ENCODE measurements at places on chromosomes 6 and 20.

- no peak for ATAC-seq
Measured at GRCh38 chr20:17655865-17656479, 26.1 kb downstream of the RRBP1 start.

DNA sequence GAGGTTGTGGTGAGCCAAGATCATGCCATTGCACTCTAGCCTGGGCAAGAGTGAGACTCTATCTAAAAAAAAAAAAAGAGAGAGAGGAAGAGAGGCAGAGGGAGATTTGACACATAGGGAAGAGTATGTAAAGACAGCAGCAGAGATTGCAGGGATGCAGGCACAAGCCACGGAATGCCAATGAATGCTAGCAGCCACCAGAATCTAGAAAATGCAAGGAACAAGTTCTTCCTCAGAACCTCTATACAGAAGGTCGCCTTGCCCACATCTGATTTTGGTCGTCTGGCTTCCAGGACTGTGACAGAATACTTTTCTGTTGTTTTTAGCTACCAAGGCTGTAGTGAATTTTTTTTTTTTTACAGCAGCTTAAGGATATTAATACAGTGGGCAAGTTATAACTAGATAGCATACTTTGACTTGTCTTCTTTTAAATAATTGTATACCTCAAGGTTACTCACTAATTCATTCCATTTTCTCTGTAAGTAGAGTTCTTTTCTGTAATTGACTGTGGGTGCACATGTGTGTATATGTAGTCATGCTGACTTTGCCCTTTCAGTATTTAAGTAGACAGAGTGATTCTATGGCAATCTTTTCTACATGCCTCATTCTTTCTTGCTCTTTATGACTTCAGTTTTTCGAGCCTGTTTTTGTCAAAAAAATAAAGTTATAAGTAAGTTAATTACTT lies 402.2 kb downstream of the GJA1 start:
- ATAC-seq, result peak; percentile 75

DNA sequence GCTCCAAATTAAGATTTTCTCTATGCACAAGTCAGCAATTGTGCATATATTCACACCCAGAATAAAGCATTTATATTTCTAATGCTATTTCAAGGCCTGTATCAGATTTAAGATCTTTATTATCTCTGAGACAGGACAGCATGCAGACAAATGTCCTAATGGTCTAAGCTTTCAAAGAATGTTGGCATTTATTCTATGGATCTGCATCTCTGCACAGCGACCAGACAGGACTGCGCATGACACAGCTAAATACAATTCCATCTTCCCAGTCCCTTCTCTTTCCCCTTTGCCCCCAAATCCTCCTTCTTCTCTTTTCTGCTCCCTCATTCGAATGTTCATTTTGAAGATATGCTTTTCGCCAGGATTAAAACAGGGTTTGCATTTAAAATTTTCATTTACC lies 478.5 kb downstream of the PKHD1 start:
- ATAC-seq, result no peak

DNA sequence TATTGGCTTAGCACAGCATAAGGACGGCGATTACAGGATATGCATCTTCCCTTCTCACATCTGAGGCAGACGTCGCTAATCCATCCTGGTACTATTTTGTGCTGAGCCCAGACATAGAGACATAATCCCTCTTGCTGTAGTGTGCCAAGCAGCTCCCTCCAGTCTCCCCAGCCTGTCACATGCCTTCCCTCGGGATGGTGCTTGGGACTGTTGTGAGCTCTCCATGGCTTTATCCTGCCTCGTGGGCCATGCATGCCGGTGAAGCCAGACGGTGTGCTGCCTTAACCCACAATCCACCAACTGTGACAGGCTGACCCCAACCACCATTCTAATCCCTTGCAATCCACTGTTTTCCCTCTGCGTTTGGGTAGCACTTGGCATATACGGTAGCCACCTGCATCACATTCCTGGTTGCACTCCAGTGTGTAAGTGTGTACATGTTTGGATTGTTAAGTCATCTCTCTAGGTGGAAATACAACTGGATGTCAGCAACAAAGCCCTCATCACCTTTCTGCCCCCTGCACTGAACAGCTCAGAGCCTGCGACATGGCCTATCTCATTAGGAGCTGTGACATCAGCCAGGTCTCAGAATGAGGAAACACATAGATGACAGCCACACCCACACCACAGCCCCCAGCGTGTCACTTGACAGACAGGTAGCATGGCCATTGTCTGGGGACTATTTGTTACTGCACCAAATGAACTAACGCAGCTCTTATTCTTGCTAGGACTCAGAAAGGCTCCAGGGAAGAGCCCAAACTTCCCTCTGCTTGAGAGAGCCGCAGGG lies 374.8 kb upstream of the CDH4 start:
- ATAC-seq, result no peak

DNA sequence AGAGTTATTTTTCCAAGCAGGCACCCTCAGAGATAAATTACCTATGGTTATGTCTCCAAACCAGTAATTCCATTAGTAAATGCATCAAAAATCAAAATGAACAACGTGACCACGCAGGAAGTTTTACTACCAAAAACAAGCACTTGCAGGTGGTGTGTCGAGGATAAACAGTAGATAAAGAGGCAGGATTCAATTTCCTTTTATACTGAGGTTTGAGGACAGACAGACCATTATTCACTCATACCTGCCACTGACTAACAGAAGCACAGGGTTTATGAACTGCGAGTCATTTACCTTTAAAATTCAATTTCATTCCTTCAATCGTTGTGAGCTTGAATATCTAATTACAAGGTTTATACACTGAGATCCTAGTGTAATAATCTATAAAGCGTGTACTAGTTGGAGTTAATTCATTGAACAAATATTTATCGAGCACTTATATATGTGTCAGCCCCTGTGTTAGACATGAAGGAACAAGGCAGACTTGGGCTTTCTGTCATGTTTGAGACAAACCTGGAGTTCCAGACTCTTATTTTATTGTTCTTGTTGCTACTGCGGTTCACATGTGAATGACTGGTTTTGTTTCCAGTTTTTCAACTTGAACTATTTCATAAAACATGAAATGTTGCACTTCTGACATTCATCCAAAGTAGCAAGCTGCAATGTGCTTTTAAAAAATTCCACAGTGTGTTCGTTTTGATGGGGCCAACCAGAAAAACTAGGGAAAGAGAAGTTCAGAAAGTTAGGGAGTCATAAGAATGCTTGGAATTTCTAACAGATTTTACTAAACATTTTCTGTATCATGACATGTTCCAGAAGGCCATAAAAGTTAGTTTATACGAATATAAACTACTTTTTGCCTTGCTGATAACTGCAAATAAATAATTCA lies 205.6 kb downstream of the UST start:
- peak; percentile 52 for ATAC-seq

- no peak for ATAC-seq
Measured at GRCh38 chr6:152661776-152662175, 24.6 kb upstream of the SYNE1 start.

- ATAC-seq, result no peak
Measured at GRCh38 chr6:118788702-118789101, 105.2 kb upstream of the ASF1A start.

DNA sequence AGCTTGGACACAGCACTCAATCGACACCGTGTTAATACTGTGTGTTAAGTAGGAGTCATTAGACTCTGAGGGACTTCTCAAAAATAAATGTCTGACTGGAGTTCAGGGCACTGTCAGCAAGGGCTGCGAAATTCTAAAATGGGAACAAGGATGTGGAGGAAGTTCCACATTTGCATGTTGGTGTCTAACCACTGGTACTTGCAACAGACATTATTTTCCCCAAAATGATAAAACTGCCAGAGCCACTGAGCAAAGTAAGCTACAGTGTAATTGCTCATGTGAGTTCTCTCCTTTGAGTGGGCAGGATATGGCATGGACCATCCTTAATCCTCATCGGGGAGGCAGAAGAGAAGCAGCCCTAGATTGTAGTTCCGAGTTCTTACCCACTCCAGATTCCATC lies 215.9 kb downstream of the SLC24A3 start:
- ATAC-seq, result no peak

- ATAC-seq, result no peak
Measured at GRCh38 chr20:36152261-36152660, 2.3 kb upstream of the EPB41L1 start.

DNA sequence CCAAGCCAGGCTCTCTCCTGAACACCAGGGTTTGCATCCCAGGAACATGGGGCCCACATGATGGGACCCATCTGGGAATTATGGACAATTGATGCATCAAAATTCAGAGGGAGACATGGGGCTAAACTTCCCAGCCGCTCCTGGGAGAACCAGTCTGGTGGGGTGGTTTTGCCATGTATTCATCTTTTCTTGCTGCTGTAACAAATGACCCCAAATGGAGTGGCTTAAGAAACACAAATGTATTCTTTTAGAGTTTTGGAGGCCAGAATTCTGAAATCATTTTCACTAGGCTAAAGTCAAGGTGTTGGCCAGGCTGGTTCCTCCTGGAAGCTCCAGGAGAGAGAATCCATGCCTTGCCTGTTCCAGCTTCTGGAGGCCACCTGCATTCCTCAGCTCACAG lies 6.5 kb downstream of the SLC13A3 start:
- no peak for ATAC-seq

DNA sequence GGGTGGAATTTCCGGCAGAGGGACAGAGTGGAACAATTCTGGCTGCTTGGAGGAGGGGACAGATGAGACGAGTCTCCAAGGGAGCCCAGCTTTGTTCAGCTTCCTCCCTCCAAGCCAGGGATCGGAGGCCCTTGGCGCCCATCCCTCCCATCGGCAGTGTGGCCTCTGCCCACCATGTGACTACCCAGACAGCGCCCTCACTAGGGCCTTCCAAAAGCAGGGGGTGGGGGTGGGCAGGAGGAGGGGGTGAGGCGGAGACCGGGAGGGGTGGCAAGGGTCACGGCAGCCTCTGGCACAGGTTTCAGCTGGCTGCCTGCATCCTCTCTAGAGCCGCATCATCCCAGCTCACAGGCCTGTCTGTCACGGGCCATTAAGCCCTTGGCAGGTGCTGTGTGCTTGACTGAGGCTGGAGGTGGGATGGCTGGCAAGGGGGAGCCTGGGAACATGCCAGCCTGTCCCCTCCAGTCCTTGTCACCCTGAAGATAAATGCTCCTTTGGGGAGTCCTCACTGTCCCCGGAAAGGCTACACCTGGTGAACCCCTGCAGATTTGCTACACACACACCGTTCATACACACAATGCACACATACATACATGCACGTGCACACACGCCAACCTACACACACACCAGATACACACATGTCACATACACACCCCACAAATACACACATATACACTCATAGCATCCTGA lies 6.2 kb upstream of the FGD2 start:
- no peak for ATAC-seq

GRCh38 chr6:161749576-161749975 lies 475.7 kb upstream of the AGPAT4 start:
- ATAC-seq, result no peak

- ATAC-seq, result no peak
Measured at GRCh38 chr6:11236076-11236750, 3.7 kb upstream of the NEDD9 start.

DNA sequence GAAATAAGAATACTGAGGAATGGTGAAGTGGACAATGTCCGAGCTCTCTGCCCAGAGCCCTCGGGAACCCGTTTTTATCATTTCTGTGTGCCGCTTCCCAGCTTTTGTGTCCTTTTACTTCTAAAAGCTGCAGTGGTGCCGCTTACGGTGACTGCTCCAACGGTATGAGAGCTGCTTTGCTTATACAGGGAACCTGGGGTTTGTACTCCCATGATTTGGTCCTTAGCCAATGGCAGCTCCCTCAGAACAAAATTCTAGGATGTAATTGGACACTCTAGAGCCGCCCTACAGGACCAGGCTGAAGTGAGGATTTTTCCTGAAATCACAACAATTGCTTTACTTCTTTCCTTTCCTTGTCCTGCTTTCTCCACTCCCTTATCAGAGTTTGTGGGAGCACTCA lies 24.2 kb upstream of the PCSK2 start:
- no peak for ATAC-seq

GRCh38 chr20:22411627-22412450 lies 172.5 kb downstream of the FOXA2 start:
- ATAC-seq, result no peak

DNA sequence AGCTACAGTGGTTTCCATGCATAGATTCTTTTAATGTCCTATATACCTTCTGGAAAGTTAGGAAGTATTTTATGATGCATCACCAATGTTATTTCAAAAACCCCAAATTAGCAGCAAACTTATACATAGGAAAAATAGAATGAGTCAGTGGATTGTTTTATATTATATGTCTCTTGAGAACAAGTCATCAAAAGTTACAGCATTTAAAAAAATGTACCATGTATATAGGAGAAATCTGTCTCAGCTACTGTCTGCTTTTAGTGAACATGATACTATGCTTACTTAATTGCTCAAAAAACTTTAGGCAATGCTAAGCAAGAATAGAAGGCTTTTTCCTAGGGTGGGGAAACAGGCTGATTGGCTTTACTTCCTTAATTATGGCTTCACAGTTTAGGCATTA lies 365.3 kb downstream of the SAMD5 start:
- no peak for ATAC-seq

DNA sequence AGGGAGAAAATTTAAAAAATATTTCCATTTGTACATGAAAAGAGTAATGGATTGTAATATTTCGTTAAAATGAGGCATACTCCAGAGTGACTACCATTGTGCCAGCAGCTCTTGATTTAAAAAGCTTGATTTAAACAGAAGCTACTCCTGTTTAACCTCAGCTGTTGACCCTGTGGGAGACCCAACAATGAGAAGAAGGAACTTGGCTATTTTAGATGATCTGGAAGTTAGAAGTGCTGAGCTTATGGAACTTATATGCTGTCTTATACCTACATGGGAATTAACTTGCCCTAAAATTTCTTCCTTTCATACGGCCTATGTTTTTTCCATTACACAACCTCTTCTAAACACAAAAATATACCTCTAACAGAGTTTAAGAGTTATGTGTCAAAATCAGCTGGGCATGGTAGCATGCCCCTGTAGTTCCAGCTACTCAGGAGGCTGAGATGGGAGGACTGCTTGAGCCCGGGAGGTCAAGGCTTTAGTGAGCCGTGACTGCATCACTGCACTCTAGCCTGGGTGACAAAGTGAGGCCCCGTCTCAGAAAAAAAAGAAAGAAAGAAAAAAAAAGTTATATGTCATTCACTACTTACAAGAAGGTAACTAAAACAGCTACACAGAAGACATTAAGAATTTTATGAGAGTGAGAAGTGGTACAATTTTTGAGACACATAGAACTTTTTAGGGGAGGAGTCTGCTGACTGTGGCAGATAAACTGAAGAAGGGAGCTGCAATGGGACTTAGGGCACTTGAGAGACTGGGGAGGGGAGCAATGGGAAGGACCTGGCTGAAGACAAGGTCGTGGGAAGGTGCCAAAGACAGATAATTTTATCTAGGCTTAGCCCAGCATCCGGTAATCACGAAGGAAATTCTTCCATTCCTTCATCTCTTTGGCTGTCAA lies 139.9 kb downstream of the MYB start:
- no peak for ATAC-seq

All from esophagus mucosa (tissue), 1 donor.